Activated T-helper 2 cell treated with anti-CD3 and anti-CD28 coated beads, Interferon-gamma antibody, Interleukin-2, Interleukin-4, amounts not matched to agents 10 μg/mL and 5 μg/mL and 100 μg/mL, durations not matched to agents 14 hours and 24 hours and 36 hours (primary cell): ENCODE measurements at places on chromosomes 16 and 17.

GRCh38 chr17:34368196-34368945 is 5.3 kb upstream of the CCL1 start:
- no peaks in the 10 kb centered on the region for H3K27me3 ChIP-seq
- no peaks in the 10 kb centered on the region for H3K36me3 ChIP-seq
- no peak overlapping the region for H3K4me3 ChIP-seq
- no peak overlapping the region for H3K27ac ChIP-seq
- peak; percentile 8 for DNase-seq

GRCh38 chr16:19135201-19135842 is 21.6 kb downstream of the ITPRIPL2 start:
- H3K4me1 ChIP-seq: peaks cover 21% of the 10 kb centered on the region
- H3K4me3 ChIP-seq: no peak overlapping the region
- peaks cover 10% of the 10 kb centered on the region for H3K27me3 ChIP-seq
- DNase-seq: no peak
- H3K27ac ChIP-seq: no peak overlapping the region

GRCh38 chr17:79789943-79790804 is 6.7 kb downstream of the CBX8 start:
- H3K27ac ChIP-seq: no peak overlapping the region
- DNase-seq: no peak
- H3K36me3 ChIP-seq: peaks cover 3% of the 10 kb centered on the region
- H3K4me1 ChIP-seq: peaks cover 1% of the 10 kb centered on the region
- peaks cover 49% of the 10 kb centered on the region for H3K27me3 ChIP-seq
- H3K4me3 ChIP-seq: no peak overlapping the region

DNA sequence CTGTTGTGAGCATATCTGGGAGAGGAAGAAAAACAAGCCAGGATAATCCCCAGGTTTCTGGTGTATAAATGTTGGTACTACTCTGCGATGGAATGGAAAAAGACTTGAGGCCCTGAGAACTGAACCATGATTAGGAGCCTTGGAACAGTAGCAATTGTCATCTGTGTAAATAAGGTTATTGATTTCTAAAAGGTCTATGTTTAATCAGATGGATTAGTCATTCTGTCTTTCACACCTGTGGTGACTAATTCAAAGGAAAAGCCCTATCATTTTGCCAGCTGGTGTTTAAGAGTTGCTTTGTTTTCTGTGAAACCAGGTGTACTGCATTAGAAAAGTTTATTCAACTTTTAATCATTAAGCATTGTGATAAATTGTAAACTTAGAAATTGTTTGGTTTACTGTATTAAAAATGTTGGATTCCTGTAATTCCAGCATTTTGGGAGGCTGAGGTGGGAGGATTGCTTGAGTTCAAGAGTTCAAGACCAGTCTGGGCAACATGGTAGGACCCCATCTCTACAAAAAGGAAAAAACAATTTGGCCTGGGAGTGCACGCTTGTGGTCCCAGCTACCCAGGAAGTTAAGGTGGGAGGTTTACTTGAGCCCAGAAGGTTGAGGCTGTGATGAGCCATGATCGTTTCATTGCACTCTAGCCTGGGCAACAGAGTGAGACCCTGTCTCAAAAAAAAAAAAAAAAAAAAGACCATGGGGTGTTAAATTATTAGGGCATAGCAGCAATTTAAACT is 29.0 kb upstream of the KPNB1 start:
- peaks cover 64% of the 10 kb centered on the region for H3K36me3 ChIP-seq
- H3K4me3 ChIP-seq: no peak overlapping the region
- no peaks in the 10 kb centered on the region for H3K27me3 ChIP-seq
- DNase-seq: no peak

DNA sequence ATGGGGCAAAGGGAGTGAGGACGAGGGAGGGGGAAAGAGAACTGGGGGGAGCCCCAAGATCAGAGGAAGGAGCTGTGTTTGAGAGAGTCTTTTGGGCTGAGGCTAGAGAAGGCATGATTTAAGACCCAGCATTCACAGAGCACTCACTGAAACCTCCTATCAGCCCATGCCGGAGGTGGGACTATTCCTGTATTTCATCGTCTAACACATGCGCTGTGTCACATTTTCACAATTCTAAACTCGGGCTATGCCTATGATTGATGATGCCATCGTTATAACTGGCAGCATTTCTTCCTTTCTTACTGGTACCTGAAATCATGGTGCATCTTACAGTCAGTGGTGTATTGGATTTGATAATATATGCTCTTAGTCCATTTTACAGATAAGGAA is 3.5 kb downstream of the FAM171A2 start:
- no peak overlapping the region for H3K27ac ChIP-seq
- H3K36me3 ChIP-seq: no peaks in the 10 kb centered on the region
- H3K27me3 ChIP-seq: peaks cover 33% of the 10 kb centered on the region
- no peak for DNase-seq
- no peak overlapping the region for H3K4me3 ChIP-seq

GRCh38 chr17:3915581-3915994 is 677 bp downstream of the P2RX1 start:
- DNase-seq: no peak
- H3K27ac ChIP-seq: peak overlapping the region; percentile 72
- H3K36me3 ChIP-seq: no peaks in the 10 kb centered on the region
- H3K4me3 ChIP-seq: peak overlapping the region; percentile 67

DNA sequence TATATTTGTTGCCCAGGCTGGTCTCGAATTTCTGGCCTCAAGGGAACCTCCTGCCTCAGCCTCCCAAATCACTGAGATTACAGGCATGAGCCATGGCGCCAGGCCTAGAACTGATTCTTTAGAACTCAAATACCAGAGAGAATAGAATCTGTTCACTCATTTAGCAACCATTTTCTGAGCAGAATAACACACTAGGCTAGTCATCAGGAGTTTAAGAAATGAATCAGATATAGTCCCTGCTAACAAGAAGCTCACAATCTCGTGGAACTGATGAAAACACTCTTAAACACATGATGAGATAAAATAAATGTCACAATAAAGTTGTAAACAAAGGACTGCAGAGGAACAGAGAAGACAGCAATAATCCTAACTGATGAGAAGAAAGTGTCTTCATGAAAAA is 55.8 kb upstream of the ADCY9 start:
- peaks cover 6% of the 10 kb centered on the region for H3K4me1 ChIP-seq
- no peak for DNase-seq
- peaks cover 2% of the 10 kb centered on the region for H3K27me3 ChIP-seq
- no peaks in the 10 kb centered on the region for H3K36me3 ChIP-seq

GRCh38 chr16:49158029-49158642 is 123.5 kb downstream of the CBLN1 start:
- no peak overlapping the region for H3K4me3 ChIP-seq
- no peaks in the 10 kb centered on the region for H3K4me1 ChIP-seq
- no peaks in the 10 kb centered on the region for H3K27me3 ChIP-seq

DNA sequence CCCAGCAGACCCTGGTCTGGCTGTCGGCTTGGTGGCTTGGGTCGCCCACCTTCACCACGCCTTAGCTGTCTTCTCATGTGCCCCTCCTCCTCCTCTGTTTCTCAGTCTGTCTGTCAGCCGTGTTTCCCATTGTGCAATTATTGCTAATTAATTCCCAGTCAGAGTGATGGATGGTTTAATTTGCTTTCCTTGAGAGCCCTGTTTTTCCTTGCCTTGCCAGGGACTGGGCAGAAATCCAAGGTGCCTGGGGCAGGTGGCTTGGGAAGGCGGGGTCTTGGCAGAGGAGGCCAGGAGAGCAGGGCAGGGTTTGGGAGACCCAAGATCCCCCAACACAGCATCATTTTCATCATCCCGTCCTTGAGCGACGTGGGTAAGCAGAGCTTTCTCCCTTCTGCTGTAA is 21.3 kb downstream of the NECAB2 start:
- peaks cover 19% of the 10 kb centered on the region for H3K27me3 ChIP-seq
- DNase-seq: no peak
- no peak overlapping the region for H3K27ac ChIP-seq
- H3K36me3 ChIP-seq: no peaks in the 10 kb centered on the region
- H3K4me3 ChIP-seq: no peak overlapping the region

GRCh38 chr17:3745071-3745470 is 21.4 kb downstream of the HASPIN start:
- no peaks in the 10 kb centered on the region for H3K36me3 ChIP-seq
- DNase-seq: no peak
- peaks cover 18% of the 10 kb centered on the region for H3K4me1 ChIP-seq
- no peaks in the 10 kb centered on the region for H3K27me3 ChIP-seq
- H3K4me3 ChIP-seq: no peak overlapping the region
- H3K27ac ChIP-seq: no peak overlapping the region

- peaks cover 13% of the 10 kb centered on the region for H3K4me1 ChIP-seq
- no peak overlapping the region for H3K4me3 ChIP-seq
- H3K27me3 ChIP-seq: peaks cover 12% of the 10 kb centered on the region
- no peak overlapping the region for H3K27ac ChIP-seq
Measured at GRCh38 chr17:10172241-10172741, 26.1 kb downstream of the GAS7 start.

DNA sequence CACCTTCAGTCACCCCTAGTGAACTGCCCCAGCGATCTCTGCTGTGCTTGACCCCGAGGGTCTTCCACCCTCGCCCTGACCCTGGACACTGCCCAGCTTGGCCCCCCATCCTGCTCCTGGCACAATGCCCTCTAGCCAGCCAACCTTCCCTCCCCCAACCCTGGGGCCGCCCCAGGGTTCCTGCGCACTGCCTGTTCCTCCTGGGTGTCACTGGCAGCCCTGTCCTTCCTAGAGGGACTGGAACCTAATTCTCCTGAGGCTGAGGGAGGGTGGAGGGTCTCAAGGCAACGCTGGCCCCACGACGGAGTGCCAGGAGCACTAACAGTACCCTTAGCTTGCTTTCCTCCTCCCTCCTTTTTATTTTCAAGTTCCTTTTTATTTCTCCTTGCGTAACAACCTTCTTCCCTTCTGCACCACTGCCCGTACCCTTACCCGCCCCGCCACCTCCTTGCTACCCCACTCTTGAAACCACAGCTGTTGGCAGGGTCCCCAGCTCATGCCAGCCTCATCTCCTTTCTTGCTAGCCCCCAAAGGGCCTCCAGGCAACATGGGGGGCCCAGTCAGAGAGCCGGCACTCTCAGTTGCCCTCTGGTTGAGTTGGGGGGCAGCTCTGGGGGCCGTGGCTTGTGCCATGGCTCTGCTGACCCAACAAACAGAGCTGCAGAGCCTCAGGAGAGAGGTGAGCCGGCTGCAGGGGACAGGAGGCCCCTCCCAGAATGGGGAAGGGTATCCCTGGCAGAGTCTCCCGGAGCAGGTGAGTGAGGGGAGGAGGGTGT is at the start of gene TNFSF13:
TSS of gene TNFSF13 (plus strand) at position 207 of the 776 bp plus-strand sequence. CDS start at position 497, 290 bp downstream.
- no peak within 1 kb of the TSS for H3K4me3 ChIP-seq
- DNase-seq: no peak
- no peaks in the 10 kb centered on the region for H3K27me3 ChIP-seq
- peaks cover 28% of the 10 kb centered on the region for H3K36me3 ChIP-seq

- peak overlapping the region; percentile 77 for H3K27ac ChIP-seq
- DNase-seq: peak; percentile 17
- peaks cover 5% of the 10 kb centered on the region for H3K4me1 ChIP-seq
- H3K27me3 ChIP-seq: peaks cover 10% of the 10 kb centered on the region
Measured at GRCh38 chr16:10552998-10553491, 27.4 kb downstream of the EMP2 start.

DNA sequence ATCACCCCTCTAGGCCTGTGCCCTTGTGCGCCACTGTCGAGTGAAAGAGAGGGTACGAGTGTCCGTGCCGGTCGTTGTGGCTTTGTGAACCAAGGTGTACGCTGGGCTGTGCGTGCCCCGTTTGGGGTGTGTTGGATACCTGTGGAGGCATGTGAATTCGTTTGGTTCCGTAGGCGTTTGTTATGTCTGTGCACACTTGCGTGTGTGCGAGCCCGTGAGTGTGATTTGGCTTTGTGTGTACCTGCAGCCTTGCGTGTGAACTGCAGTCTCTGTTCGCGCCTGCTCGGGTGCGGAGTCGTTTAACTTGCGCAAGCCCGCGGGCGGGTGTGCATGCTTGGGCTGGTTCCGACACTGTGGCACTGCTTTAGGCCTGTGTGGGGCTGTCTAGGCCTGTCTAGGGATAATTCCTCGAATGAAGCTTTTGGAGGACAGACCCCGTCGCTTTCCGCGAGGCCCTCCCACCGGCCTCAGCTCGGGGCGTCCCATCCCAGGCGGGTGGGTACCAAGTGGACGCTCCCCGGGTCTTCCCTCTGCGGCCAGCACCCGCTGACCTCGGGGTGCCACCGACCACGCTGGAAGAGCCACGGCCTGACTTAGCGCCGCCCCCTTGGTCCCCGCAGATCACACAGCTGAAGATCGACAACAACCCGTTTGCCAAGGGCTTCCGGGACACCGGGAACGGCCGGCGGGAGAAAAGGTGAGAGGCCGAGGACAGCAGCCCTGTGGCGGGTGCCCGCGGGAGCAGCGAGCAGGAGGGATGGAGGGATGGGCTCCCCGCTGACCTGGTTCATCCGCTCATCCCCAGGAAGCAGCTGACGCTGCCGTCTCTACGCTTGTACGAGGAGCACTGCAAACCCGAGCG is 4.4 kb downstream of the TBX2 start:
- DNase-seq: no peak
- peaks cover 16% of the 10 kb centered on the region for H3K4me1 ChIP-seq
- no peak overlapping the region for H3K27ac ChIP-seq
- no peaks in the 10 kb centered on the region for H3K36me3 ChIP-seq
- no peak overlapping the region for H3K4me3 ChIP-seq

DNA sequence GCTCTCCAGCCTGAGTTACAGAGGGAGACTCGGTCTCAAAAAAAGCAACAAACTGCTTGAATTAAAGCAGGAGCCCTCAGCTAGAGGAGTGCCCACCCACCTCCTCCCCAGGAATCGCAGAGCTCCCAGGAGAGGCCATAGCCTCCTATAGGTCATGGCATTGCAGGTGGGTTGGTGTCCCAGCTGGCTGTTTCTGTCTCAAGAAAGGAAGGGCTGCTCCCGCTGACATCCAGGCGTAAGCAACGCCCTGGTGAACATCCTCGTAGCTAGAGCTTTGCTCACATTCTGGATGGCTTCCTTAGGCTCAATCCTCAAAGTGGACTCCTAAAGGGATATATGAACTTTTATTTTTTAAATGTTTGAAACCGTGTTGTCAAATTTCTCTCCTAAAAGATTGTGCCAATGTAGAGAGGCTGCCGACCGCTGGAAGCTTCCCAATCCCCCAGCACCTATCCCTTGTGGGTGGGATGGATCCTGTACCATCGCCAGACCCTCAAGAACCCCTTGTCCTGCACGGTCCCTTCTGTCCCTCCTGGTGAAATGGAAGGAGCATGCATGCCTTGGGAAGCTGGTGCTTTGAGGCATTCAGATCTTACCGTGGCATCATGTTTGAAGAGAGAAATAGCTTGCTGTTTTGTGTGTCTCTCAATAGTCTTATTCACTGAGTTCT is 5.9 kb downstream of the NLRC5 start:
- peaks cover 71% of the 10 kb centered on the region for H3K4me1 ChIP-seq
- peaks cover 79% of the 10 kb centered on the region for H3K36me3 ChIP-seq
- DNase-seq: no peak
- peak overlapping the region; percentile 5 for H3K4me3 ChIP-seq
- no peaks in the 10 kb centered on the region for H3K27me3 ChIP-seq

- no peaks in the 10 kb centered on the region for H3K36me3 ChIP-seq
- no peak overlapping the region for H3K27ac ChIP-seq
- no peak overlapping the region for H3K4me3 ChIP-seq
- no peak for DNase-seq
- peaks cover 32% of the 10 kb centered on the region for H3K27me3 ChIP-seq
Measured at GRCh38 chr17:47774331-47774730, 41.3 kb downstream of the TBX21 start.

DNA sequence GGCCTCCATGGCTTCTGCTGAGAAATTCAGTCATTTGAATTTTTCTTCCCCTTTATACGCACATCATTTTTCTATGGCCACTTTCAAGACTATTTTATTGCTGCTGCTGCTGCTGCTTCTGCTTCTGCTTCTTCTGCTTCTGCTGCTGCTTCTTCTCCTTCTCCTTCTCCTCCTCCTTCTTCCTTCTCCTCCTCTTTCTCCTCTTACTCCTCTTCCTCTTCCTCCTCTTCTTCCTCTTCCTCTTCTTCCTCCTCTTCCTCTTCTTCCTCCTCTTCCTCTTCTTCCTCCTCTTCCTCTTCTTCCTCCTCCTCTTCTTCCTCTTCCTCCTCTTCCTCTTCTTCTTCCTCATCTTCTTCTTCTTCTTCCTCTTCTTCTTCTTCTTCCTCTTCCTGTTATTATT is 22.4 kb downstream of the CPD start:
- DNase-seq: no peak
- peaks cover 8% of the 10 kb centered on the region for H3K36me3 ChIP-seq
- H3K4me1 ChIP-seq: peaks cover 5% of the 10 kb centered on the region
- peak overlapping the region; percentile 8 for H3K27ac ChIP-seq
